Stimulated activated CD4-positive, alpha-beta T cell treated with anti-CD3 and anti-CD28 coated beads, Interleukin-12 subunit alpha, Interleukin-12 subunit beta, amount 100 ng/mL, for 48 hours (primary cell): ENCODE measurements at places on chromosomes 6 and 20.
A peak's percentile ranks its signal among the peaks of the same experiment; 100 is the strongest.

GRCh38 chr6:30357678-30358540, 13.0 kb downstream of the RPP21 start:
- peak; percentile 13 for DNase-seq

- no peak for DNase-seq
Observed at GRCh38 chr6:153003366-153003690, 819 bp upstream of the MTRF1L start.

DNA sequence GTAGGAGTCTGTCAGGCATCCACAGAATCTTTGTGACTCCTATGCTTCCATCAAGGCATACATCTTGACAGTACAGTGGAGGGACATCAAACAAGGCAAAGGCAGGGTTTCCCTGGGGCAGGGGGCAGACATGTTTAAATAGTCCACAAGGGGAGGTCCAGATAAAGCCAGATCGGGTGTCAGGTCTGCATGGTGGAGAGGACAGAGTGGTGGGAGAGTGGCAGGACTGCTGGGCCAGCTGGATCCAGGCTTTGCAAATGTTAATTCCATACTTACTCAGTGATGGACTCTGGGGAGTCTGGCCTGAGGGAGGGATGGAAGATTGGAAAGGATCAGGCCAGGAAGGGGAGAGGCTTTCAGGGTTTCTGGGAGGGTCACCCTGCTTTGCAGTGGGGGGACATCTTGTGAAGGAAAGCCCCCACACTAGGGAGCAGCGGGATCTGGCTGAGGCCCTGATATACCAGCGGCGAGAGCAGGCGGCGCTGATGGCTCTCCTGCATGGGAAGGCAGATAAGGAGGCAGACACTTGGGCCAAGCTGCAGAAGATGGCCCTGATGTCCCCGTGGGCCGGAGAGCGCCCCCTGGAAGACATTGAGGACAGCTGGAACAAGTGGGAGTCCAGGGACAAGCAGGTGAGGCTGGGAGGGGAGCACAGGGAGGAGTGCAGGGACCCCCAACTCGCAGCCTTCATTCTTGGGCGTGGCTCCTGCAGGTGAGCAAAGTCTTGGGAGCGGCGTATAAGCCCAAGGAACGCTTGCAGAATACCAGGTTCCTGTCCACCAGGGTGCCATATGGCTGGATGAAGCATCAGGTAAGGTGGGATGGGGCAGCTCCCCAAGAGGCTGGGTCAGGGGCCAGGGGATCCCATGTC, 44.6 kb downstream of the SUN5 start:
- DNase-seq = no peak

DNA sequence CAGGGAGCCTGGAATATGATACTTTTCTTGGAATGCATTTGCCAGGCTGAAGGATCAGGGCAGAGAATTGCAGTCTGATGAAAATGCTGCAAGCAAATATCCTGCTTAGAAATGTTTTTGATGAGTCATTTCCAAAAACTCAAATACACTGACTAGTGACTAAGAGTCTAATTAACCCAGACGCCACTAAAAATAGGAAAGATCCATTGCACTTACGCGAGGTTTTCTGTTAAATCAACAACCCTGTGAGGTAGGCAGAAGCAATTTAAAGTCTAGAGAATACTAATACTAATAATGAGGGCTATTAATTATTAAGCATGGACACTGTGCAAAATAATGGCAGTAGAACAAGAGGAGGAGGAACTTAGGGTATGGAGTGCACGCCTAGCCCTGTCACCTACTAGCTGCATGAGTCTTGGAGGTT, 130.1 kb upstream of the DOK5 start:
- no peak for DNase-seq

- DNase-seq = peak; percentile 67
Observed at GRCh38 chr20:51624157-51624731, 81.7 kb upstream of the NFATC2 start.

DNA sequence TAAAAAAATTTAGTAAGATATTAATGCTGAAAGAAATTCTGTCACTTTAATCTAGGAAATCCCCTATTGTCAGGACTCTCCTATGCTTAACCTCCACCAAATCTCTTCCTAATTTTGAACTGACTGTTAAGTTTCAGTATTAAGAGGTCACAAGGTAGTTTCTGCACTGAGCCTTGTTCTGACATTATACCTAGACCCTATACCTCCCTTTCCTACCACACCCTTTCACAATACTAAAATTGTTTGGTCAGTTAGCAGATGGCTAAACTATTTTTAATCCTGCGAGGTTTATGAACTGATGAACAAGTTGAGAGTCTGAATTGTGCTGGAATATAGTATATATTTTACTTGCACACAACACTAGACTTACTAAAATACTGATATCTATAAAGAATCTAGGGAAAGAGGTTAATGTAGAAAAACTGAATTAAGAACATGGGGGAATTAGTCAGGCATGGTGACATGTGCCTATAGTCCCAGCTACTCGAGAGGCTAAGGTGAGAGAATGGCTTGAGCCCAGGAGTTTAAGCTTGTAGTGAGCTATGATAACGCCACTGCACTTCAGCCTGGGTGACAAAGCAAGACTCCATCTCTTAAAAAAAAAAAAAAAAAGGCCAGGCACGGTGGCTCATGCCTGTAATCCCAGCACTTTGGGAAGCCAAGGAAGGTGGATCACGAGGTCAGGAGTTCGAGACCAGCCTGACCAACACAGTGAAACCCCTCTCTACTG, 51.5 kb downstream of the HBS1L start:
- DNase-seq = no peak

DNA sequence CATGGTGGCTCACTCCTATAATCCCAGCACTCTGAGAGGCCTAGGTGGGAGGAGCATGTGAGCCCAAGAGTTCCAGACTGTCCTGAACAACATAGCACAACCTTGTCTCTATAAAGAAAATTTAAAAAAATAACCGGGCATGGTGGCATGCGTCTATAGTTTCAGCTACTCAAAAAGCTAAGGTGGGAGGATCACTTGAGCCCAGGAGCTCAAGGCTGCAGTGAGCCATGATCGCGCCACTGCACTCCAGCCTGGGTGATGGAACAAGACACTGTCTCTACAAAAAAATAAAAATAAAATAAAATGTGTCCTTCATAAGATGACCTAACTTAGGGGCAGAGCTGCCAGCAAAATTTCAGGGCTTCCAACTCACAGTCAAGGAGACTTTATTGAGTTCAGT, 12.6 kb downstream of the ID4 start:
- no peak for DNase-seq

DNA sequence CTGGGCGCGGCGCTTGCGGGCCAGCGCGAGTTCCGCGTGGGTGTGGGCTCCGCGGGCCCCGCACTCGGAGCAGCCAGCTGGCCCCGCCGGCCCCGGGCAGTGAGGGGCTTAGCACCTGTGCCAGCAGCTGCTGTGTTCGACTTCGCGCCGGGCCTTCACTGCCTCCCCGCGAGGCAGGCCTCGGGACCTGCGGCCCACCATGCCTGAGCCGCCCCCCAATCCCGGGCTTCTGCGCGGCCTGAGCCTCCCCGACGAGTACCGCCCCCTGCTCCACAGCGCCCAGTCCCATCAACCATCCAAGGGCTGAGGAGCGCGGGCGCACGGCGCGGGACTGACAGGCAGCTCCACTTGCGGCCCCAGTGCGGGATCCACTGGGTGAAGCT, 36.2 kb downstream of the RIOK1 start:
- DNase-seq = no peak

DNA sequence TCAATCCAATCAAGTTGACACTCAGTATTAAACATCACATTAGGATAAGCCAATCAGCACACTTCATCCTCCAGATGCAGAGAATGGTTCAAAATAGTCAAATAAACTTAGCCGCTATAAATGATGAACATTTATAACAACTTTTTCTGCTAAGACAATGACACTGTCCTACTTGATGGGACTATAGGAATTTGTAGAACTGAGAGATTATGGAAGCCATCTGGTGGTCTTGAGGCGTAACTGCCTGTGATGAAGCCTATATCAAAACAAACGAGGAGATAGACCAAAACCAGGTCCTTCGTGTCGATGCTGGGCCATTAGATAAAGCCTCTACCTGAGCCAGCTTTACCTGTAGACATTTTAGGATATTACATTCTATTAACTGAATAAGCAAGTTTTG, 631.1 kb downstream of the COL12A1 start:
- no peak for DNase-seq

GRCh38 chr20:1567392-1568162, 10.1 kb upstream of the SIRPD start:
- DNase-seq = no peak
